Stimulated activated CD4-positive, alpha-beta T cell treated with anti-CD3 and anti-CD28 coated beads, Interleukin-4, amount 100 ng/mL, for 1 hour (primary cell): ENCODE measurements at places on chromosomes 7 and 10.
A peak's percentile ranks its signal among the peaks of the same experiment; 100 is the strongest.

- DNase-seq = no peak
Observed at GRCh38 chr7:3636131-3636860, 335.2 kb downstream of the SDK1 start.

DNA sequence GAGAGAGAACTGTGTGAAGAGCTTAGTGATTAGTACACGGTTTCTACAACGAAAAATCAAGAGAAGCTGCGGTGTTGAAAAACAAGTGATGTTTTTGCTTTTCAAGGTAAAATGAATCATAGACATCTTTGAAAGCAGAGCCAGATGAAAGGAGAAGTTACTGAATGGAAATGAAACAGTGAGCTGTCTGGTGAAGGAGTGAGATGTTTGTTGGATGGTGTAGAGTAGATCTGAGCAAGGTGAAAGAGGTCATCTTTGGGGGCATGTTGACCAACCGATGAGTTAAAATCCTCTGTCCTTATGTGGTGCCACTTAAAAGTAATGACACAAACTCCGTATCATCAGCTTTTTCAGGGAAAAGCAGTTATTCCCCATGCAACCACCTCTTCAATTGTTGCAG is 177.4 kb downstream of the CDCA7L start:
- DNase-seq = no peak

DNA sequence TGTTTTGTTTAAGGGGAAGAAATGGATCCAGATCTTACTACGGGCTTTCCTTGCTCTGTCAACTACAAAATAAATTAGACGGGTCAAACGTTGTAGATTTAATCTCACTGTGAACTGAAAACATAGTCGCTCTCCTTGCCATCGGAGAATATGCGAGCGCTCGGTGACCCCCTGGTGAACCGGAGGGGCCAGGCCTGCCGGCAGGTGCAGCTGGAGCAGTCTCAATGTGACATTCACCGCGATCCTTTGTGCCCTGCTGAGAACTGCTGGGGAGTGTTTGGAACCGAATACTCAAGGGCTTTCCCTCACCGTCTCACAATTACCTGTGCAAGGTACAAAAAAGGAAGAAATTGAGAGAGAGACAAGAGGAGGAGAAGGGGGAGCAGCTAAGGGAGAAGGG is 174.1 kb upstream of the GPR26 start:
- no peak for DNase-seq

- DNase-seq = no peak
Observed at GRCh38 chr7:35011085-35011484, 26.2 kb downstream of the DPY19L1 start.

GRCh38 chr10:98045785-98046389 is 15.5 kb upstream of the CRTAC1 start:
- DNase-seq = peak; percentile 51

- no peak for DNase-seq
Observed at GRCh38 chr10:86291616-86292340, 74.8 kb downstream of the GRID1 start.

DNA sequence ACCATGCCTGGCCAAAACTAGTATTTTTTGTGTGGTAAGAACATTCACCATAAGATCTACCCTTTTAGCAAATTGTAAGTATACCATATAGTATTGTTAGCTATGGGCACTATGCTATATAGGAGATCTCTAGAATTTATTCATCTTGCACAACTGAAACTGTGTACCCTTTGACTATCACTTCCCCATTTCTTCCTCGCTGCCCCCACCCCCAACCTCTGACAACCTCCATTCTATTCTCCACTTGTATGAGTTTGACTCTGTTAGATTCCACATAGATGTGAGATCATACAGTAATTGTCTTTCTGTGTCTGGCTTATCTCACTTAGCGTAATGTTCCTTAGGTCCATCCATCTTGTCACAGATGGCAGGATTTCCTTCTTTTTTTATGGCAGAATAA is 3.6 kb downstream of the CASP7 start:
- no peak for DNase-seq

GRCh38 chr10:66783316-66783715 is 142.5 kb upstream of the LRRTM3 start:
- DNase-seq = no peak

DNA sequence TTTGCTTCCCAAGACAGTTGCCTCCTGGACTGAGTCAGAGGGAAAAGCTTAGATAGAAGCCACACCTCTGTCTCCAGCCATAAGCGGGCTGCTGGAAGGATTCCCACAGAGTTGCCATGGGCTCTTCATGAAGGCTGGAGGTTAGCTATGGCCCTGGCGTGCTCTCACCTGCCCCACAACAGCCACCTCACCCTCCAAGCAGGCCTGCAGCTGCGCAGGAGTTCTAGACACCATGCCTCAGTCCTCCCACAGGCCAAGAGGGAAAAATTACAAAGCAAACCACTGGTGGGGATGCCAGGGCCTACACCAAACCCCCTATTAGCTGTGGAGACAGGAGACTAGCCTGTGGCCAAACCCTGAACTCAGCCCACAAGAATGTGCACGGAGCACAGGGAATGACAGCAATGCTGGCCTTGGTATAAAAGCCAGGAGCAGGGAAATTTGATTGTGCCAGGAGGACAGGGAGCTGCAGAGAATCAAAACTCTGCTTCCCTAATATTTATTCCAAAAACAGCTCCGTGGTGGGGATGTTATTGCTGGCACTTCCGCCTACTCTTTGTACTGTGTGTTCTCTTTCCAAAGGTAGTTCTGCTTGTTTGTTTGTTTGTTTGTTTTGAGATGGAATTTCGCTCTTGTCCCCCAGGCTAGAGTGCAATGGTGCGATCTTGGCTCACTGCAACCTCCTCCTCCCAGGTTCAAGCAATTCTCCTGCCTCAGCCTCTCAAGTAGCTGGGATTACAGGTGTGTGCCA is 60.3 kb upstream of the STK17A start:
- no peak for DNase-seq

DNA sequence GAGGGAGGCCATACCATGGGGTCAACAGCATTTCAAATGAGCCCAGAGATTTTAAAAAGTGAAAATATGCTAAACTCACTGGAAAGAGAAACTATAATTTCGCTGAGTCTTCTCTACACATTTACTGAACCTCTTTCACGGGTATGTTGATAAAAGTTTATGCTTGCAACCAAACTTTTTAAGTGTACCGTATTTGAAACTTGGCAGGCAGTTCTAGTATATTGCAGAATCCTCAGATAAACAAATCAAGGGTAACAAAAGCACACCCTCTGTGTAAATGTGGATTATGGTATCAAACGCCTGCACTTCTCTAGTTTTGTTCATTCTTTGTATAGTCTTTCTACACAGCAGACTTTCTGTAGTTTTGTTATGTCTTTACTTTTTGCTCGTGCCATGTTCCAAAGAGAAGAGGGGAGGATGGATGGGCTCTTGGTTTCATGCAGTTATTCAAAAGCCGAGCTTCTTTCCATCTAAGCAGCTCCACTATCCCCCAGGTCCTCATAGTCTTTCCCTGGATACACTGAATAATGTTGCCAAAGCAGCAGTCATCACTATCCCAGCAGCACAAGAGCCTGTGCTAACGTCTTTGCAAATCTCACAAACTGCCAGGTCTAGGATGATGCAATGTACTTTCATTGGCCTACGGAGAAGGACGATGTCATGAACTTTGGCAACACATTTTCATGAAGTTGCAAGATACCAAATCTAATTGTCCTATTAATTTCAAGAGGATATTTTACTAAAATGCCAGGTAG is 131.2 kb downstream of the MPP7 start:
- DNase-seq = no peak

GRCh38 chr10:120943542-120943941 is 92.4 kb downstream of the WDR11 start:
- no peak for DNase-seq

- DNase-seq = no peak
Observed at GRCh38 chr7:43869867-43870240, 537 bp upstream of the MRPS24 start.

- DNase-seq = no peak
Observed at GRCh38 chr10:3892440-3893425, 107.7 kb upstream of the KLF6 start.

DNA sequence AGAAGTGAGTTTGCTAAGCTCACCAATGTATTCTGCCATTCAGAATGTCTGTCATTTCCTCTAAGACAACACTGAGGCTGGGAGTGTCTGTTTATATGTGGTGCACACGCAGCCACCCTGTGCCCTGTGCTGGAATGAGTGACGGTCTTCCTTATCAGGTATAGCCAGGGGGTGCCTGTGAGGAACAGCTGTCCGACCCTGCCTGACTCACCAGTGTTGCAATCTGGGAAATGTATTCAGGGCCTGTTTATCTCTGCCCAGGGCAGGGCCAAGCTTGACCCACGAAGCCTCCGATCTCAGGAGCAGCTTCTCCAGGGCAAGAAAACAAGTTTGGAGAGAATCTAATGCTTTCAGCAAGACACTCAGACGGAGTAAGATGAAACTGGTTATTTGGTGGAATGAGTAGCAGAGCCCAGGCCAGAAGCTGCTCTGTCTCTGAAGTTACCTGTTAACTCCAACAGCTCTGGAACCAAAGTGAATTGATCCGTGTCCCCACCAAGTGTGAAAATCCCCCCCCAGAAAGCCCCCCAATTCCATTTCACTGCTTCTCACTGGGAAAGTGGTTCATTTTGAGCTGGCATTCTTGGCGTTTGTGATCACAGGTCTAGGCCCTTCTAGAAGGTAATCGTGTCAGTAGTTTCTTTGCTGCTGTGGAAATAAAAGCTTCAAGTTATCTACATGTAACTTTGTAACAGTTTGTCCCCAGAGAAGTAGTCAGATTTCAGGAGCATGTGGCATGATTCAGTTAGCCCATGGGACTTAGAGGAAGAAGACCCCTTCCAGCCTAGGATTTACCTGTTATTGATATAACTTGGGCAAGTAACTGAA is 6.1 kb upstream of the UBE2H start:
- DNase-seq = no peak

GRCh38 chr7:76515999-76516443 is 5.7 kb downstream of the UPK3B start:
- no peak for DNase-seq

DNA sequence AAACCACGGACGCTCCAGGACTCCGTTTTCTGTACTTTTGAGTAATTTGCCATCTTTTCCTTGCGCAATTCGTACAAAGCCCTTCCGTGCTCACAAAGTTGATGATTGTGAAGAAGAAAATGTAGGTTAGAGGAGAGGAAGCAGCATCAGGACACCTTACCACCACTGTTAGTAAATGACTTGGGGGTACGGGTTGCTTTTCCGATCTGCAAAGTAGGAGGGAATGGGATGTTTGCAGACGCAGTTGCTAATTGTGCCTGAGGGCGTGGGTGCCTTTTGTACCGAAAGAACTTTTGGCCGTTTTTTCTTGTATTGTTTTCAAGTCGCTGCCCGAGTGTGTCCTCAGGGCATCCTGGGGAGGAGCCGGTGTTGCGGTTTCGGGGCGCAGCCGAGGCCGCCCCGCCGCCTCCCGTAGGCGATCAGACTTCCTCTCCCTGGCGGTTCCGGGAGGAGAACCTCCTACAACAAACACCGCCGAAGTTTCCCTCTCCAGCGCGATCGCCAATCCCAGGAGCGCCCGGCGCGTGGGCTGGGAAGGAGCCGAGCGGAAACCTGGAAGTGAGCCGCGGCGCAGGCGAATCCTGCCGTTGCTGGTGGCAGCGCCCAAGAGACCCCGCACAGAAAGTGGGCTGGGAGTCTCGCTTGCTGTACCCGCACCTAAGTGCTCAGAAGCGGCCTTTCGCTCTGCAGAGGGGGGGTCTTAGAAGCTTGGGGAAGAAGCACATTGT is 1.0 kb downstream of the PRR15 start:
- no peak for DNase-seq

DNA sequence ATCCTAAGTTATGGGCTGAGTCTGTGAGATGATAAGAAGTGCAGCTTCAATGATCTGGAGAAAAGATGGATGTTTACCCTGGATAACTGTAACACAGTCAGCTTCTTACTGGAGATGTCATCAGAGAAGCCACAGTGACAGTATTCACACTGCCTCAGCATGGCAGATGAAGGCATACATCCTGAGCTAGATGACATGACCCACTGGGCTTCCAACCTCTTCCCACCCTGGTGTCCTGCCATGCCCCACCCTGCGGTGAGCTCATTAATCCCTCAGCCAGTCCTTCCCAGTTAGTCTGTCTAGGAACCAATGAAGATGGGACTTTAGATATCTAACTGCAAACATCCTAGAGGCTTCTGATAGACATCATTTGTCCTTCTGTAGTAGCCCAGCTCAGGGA is 213.8 kb downstream of the TAX1BP1 start:
- no peak for DNase-seq

DNA sequence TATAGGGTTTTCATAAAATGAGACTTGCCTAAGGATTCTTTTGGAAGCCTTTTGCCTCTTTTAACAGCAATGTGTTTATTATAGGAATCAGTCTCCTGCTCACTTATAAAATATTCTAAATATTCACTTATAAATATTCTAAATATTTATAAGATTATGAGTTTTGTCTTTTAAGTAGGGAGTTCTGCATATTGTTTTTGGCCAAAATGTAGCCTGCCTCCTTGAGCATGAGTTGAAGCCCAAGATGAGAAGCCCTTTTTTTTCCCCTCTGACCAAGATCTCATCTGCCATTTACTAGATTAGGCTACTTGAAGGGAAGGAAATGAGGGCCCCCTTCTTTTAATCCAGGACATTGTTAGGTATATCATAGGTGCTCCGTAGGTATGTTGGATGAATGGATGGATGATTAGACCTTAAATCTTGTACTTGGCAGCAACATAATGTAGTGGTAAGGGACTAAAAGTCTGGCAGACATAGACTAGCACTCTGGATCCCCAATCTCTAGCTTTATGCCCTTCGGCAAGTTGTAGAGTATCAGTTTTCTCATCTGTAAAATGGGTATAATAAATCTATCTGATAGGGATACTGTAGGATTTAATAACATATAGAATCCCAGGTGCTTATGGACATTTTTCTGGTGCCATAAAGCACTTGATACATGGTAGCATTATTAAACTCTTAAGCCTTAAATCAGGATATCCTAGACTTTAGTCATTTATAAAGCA is 59.1 kb downstream of the ARID5B start:
- no peak for DNase-seq

- DNase-seq = no peak
Observed at GRCh38 chr10:45061982-45062381, 61.3 kb downstream of the ZNF22 start.

- no peak for DNase-seq
Observed at GRCh38 chr10:122112625-122113160, 123.7 kb downstream of the TACC2 start.

GRCh38 chr7:143490717-143491306 is 13.1 kb downstream of the TAS2R41 start:
- DNase-seq = no peak

- DNase-seq = no peak
Observed at GRCh38 chr10:97889461-97890265, 40.0 kb downstream of the GOLGA7B start.
